ENCODE measurements at places on chromosomes 13 and 19. TPM values are rescaled to one million over a fixed set of nuclear protein-coding genes. Genes with fewer than 3 reads are reported as not detected.

DNA sequence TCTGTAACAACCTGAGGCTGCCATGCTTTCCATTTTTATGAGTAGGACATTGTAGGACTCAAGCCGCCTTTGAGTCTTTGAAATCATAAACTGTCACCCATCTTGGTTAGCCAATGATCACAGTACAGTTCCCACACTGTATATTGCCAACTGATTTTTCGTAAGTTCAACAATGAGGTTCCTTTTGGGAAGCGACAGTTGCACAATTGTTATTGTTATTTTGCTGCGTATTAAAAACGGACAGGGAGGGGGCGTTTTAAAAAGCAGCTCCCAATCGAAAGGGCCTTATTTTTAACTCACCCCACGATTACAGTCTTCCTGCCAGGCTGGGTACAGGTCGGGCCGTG is 601 bp downstream of the SLC46A3 start:
- H3K4me3 ChIP-seq: peak overlapping the region; percentile 93
- no peaks in the 10 kb centered on the region for H3K36me3 ChIP-seq
- H3K4me1 ChIP-seq: peaks cover 24% of the 10 kb centered on the region
- H3K27ac ChIP-seq: no peak overlapping the region
- DNase-seq: no peak
- peaks cover 3% of the 10 kb centered on the region for H3K27me3 ChIP-seq

Gene CNMD
- 1.8 TPM for total RNA-seq

Gene LRRC63
- total RNA-seq: not detected

- peaks cover 8% of the 10 kb centered on the region for H3K27me3 ChIP-seq
- peaks cover 23% of the 10 kb centered on the region for H3K36me3 ChIP-seq
- peak; percentile 22 for DNase-seq
- peaks cover 14% of the 10 kb centered on the region for H3K4me1 ChIP-seq
- H3K4me3 ChIP-seq: peak within 1 kb of the TSS; percentile 98
- H3K27ac ChIP-seq: peak within 1 kb of the TSS; percentile 99
Measured at GRCh38 chr19:16660763-16661479, at the start of gene TMEM38A. TSS of gene TMEM38A (plus strand) at chr19:16661139. CDS start at chr19:16661218, 79 bp downstream.

DNA sequence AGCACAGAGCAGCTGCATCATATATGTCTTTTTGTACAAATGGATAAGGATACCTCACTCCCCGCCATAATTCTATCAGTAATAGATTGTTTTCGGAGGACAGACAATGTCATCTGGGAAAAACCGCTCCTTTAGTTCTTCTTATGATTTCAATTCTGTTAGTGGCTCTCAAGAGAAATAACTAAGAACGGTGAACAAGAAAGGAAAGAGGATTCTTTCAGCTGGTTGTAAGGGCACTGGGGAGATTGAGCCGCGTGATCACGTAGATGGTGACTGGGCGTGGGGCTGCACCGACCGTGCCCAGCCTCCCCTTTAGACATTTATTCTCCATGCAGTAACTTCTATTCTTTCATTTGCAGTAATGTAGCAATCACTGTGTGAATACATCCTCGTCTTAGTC is 99.4 kb upstream of the PEG3 start:
- H3K4me3 ChIP-seq: no peak overlapping the region
- no peak overlapping the region for H3K27ac ChIP-seq
- peaks cover 7% of the 10 kb centered on the region for H3K27me3 ChIP-seq
- peaks cover 22% of the 10 kb centered on the region for H3K36me3 ChIP-seq
- H3K4me1 ChIP-seq: no peaks in the 10 kb centered on the region
- DNase-seq: no peak

DNA sequence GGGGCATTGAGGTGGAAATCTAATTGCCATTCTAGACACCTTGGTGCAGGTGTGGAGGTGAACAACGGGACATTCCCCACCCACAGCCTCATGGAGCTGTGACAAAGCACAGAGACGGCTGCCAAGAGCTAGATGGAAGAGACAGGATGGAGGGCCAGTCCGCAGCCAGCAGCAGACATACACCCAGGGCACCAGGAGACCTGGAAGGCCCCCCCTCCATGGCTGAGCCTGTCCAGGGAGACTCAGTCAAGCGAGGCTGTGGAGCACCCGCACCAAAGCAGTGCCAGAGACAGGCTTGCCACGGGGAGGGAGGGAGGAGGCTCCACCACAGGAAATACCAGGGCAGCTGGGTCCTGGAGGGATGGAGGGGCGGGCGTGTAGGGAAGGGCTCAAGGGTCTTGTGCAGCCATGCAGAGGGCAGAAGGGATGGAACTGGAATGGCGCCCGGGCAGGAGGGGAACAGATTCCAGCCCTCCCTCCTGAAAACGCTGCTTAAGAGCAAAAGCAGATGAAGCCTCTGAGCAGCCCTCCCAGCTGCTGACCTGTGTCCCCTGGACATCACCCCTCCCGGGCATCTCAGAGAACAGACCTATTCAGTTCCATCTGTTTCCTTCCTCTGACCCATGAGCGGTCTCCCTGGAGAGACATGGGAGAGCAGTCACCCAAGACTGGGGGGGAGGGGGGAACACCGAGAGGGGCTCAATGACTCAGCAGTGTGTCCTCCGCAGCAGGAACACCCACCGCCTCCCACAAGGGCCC is 14.4 kb downstream of the EPS15L1 start:
- H3K36me3 ChIP-seq: no peaks in the 10 kb centered on the region
- peak overlapping the region; percentile 67 for H3K27ac ChIP-seq
- peak overlapping the region; percentile 47 for H3K4me3 ChIP-seq
- DNase-seq: no peak
- H3K4me1 ChIP-seq: peaks cover 25% of the 10 kb centered on the region
- H3K27me3 ChIP-seq: peaks cover 11% of the 10 kb centered on the region

GRCh38 chr19:21705393-21705792 is 62.0 kb downstream of the ZNF100 start:
- H3K4me1 ChIP-seq: no peaks in the 10 kb centered on the region
- H3K27me3 ChIP-seq: peaks cover 2% of the 10 kb centered on the region
- no peak overlapping the region for H3K4me3 ChIP-seq
- no peaks in the 10 kb centered on the region for H3K36me3 ChIP-seq
- DNase-seq: no peak
- no peak overlapping the region for H3K27ac ChIP-seq

DNA sequence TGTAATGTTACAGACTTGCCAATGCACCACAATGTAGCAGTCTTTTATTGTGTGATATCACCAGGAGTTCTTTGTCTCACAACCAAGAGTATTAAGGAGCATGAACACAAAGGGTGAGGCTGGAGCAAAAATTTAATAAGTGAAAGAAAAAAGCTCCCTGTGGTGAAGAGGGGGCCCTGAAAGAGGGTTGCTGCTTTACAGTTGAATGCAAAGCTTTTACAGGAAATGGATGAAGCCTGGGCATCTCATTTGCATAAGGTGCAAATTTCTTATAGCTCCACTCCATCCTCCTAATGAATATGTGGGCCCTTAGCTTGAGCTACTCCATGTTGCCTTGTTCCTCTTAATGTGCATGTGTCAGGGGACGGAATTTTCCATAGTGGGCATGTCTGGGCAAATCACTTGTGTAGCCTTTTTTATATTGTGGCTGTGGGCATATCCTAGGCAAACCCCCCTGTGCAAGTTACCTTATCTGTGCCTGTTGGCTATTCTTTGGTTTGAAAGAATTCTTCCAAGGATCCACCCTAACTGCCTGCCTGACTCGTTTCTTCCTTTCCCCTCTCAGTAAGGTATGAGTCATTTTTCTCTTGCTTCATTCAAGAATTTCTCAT is 45.3 kb upstream of the TRPC4 start:
- DNase-seq: no peak
- no peak overlapping the region for H3K27ac ChIP-seq
- peaks cover 6% of the 10 kb centered on the region for H3K36me3 ChIP-seq
- no peaks in the 10 kb centered on the region for H3K4me1 ChIP-seq
- H3K27me3 ChIP-seq: no peaks in the 10 kb centered on the region
- no peak overlapping the region for H3K4me3 ChIP-seq

GRCh38 chr13:43346427-43346826 is 323.0 kb downstream of the DNAJC15 start:
- H3K4me3 ChIP-seq: no peak overlapping the region
- no peaks in the 10 kb centered on the region for H3K36me3 ChIP-seq
- H3K27ac ChIP-seq: no peak overlapping the region
- DNase-seq: no peak
- H3K27me3 ChIP-seq: no peaks in the 10 kb centered on the region

GRCh38 chr19:29119590-29119989 is 93.4 kb downstream of the UQCRFS1 start:
- DNase-seq: peak; percentile 56
- H3K36me3 ChIP-seq: peaks cover 10% of the 10 kb centered on the region
- no peak overlapping the region for H3K4me3 ChIP-seq
- H3K27ac ChIP-seq: no peak overlapping the region
- H3K27me3 ChIP-seq: peaks cover 20% of the 10 kb centered on the region
- H3K4me1 ChIP-seq: no peaks in the 10 kb centered on the region

GRCh38 chr19:43648633-43649032 is 9.0 kb upstream of the CADM4 start:
- H3K27me3 ChIP-seq: peaks cover 8% of the 10 kb centered on the region
- H3K4me3 ChIP-seq: no peak overlapping the region
- DNase-seq: no peak
- no peak overlapping the region for H3K27ac ChIP-seq

Gene IZUMO2
- total RNA-seq: not detected

Gene TEX101
- not detected for total RNA-seq

- no peak overlapping the region for H3K27ac ChIP-seq
- no peaks in the 10 kb centered on the region for H3K4me1 ChIP-seq
- H3K27me3 ChIP-seq: no peaks in the 10 kb centered on the region
- H3K4me3 ChIP-seq: no peak overlapping the region
- no peaks in the 10 kb centered on the region for H3K36me3 ChIP-seq
Measured at GRCh38 chr13:81171065-81171647, 830.2 kb upstream of the SPRY2 start.

DNA sequence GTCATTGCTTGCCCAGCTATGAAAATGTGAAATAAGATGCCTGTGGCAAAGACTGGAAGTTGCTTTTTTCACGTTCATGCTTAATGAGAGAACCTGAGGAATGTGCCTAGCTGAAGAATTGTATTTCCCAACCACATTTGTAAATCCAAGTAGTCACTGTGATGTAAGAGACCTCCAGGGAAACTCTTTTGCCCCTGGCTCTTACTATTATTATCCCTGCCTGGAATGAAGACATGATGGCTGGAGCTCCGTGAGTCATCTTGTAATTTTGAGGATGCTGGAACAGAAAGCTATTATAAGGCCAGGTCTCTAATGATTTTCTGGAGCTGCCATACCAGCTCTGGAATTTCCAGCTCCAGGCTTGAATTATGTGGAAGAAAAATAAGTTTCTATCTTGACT is 894.3 kb downstream of the DIAPH3 start:
- no peak overlapping the region for H3K4me3 ChIP-seq
- no peaks in the 10 kb centered on the region for H3K27me3 ChIP-seq
- peaks cover 19% of the 10 kb centered on the region for H3K4me1 ChIP-seq
- no peaks in the 10 kb centered on the region for H3K36me3 ChIP-seq
- no peak for DNase-seq

DNA sequence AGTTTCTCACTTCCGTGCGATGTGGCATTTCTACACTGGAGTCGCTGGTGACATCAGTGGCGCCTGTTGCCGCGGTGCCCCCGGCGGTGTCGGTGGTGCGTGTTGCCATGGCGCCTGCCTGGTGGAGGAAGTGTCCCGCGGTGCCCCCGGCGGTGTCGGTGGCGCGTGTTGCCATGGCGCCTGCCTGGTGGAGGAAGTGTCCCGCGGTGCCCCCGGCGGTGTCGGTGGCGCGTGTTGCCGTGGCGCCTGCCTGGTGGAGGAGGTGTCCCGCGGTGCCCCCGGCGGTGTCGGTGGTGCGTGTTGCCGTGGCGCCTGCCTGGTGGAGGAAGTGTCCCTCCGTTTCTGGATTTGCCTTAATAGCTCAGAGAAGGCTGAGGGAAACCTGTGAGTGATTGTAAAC is 127.6 kb downstream of the KDM4B start:
- H3K27me3 ChIP-seq: peaks cover 6% of the 10 kb centered on the region
- H3K27ac ChIP-seq: no peak overlapping the region
- no peak overlapping the region for H3K4me3 ChIP-seq
- no peak for DNase-seq
- peaks cover 43% of the 10 kb centered on the region for H3K36me3 ChIP-seq

Gene CLDN10
- total RNA-seq: 1.6 TPM

- H3K27me3 ChIP-seq: peaks cover 11% of the 10 kb centered on the region
- no peak overlapping the region for H3K4me3 ChIP-seq
- no peaks in the 10 kb centered on the region for H3K36me3 ChIP-seq
- H3K4me1 ChIP-seq: peaks cover 2% of the 10 kb centered on the region
- no peak for DNase-seq
Measured at GRCh38 chr19:1486720-1487575, 3.2 kb downstream of the PCSK4 start.

DNA sequence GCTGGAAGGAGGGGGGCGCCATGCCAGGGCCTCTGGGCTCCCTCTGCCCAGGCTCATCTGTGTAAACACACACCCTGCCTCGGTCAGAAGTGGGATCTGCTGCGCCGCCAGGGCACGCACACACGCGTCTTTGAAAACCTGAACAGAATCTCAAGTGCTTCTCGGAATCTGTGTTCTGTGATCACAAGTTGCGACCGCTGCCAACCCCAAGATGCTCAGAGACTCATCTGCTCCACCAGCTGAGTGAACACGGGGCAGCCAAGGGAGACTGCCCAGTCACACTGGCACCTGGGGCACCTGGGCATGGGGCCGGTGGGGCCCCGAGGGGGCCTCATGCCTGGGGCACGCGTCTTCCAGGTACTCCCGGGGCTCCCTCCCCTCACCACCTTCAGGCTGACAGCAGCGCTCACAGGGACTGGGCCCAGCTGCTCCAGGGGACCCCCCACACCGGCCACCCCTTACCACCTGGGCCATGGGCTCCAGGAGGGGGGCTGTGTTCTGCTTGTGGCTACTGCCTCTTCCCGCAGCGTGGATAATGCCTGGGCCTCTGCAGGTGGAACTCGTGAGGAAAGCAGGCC is 59.0 kb downstream of the KLF2 start:
- peaks cover 28% of the 10 kb centered on the region for H3K36me3 ChIP-seq
- no peak overlapping the region for H3K4me3 ChIP-seq
- peaks cover 5% of the 10 kb centered on the region for H3K27me3 ChIP-seq

DNA sequence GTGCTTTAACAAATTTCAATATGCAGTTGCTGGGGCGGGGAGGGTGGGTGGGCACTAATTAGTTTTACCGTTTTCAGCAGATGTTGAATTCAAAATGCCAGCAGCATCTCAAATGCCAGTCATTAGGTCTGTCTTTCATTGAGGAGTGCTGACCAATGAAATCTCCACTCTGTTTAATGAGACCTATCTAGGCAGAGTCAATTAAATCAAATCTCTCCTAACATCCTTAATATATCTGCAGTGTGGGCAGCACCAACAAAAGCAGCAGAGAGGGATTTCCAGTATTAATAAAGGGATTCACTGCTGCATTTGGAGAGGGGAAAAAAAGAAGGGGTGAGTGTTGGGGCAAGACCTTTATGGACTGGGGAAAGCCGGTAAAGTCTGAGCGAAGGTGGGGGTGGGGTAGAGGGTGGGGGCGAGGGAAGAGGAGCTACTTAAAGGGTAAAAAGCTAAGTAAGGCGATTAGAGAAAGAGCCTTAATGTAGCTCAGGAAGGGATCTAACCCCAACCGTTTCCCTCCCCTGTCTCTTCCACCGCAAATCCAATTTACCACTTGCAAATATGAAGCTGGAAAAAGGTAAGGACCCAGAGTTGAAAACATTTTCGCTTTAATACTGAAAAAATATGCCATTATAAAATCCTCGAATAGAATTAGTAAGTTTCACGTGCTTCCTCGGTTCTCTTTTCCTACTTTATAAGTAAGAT is 4.5 kb downstream of the SLITRK1 start:
- no peak overlapping the region for H3K27ac ChIP-seq
- H3K27me3 ChIP-seq: peaks cover 6% of the 10 kb centered on the region
- no peak overlapping the region for H3K4me3 ChIP-seq

Gene RASGRP4
- total RNA-seq: 8.1 TPM

GRCh38 chr19:14575428-14575980 is 3.6 kb upstream of the NDUFB7 start:
- no peak overlapping the region for H3K27ac ChIP-seq
- H3K36me3 ChIP-seq: no peaks in the 10 kb centered on the region
- no peak overlapping the region for H3K4me3 ChIP-seq
- peaks cover 2% of the 10 kb centered on the region for H3K4me1 ChIP-seq
- H3K27me3 ChIP-seq: peaks cover 8% of the 10 kb centered on the region

Data from endothelial cell (in vitro differentiated cells).